T-helper 9 cell (primary cell): ENCODE measurements at places on chromosomes 2 and 18.

- no peak for DNase-seq
These were observed 25.2 kb downstream of the RTN4 start for GRCh38 chr2:55025082-55025481.

DNA sequence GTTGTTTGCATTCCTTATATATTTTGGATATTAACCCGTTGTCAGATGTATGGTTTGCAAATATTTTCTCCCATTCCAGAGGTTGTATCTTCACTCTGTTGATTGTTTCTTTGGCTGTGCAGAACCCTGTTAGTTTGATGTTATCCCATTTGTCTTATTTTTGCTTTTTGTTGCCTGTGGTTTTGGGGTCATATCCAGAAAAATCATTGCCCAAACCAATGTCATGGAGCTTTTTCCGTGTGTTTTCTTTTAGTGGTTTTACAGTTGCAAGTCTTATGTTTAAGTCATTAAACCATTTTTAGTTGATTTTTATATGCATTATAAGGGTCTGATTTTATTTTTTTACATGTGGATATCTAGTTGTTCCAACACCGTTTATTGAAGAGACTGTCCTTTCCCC, 35.8 kb downstream of the PPIG start:
- DNase-seq = no peak

DNA sequence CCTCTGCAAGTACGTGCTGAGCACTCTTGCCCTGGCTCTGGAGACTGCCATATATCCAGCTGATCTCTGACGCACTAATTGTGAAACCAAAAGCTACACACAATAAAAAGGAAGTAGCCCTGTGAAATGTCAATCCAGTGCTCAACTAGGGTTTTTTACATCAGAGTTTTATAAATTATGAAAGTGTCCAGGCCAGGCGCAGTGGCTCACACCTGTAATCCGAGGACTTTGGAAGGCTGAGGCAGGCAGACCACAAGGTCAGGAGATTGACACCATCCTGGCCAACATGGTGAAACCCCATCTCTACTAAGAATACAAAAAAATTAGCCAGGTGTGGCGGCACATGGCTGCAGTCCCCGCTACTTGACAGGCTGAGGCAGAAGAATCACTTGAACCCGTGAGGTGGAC, 24.5 kb upstream of the PEX13 start:
- DNase-seq = no peak

DNA sequence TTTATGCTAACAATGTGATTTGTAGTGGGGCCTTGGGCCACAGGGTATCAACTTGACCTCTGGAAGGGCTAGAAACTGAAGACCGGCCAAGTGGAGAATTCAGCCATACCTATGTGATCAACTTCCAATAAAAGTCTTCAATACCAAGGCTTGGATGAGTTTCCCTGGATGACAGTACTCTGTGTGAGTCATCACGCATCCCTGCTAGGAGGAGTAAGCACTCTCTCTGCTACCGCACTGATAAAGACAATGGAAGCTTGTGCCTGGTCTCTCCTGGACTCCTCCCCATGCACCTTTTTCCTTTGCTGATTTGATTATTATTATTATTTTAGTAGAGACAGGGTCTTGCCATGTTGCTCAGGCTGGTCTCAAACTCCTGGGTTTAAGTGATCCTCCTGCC, 58.1 kb downstream of the SKA1 start:
- DNase-seq = no peak

GRCh38 chr2:32671885-32672533, 44.2 kb downstream of the TTC27 start:
- no peak for DNase-seq
